ENCODE measurements at places on chromosomes 1 and 21.

DNA sequence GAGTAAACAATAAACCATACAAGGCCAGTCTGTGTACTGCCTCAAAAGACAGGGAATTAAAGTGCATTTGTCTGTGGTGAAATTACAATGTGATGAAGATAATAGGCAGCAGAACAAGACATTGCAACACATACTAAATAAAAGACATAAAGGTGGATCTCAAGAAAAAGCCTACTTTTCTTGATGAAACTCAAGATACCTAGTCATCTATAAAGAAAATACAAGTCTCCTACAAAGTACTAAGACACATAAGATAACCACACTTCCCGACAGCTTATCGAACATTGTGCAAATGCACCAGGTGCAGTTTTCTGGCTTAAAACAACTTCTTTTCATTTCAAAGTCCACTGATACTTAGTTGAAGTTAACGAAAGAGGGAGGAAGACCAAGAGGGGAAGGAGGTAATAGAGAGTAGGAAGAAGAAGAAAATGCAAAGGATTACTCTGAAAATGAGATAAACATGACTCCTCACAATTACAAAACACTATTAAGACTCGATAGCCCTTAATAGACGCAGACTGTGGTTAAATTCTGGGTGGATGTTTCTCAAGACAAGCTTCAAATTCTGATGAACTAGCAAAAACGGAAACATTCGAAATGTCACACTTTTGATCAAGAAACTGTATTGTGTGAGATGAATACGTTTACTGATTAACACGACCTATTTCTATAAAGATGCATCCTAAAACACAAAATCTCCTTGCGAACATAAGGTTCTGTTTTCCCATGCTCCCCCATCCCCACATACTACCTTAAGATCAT lies 2.0 kb downstream of the HNRNPR start:
- no peak for DNase-seq

GRCh38 chr1:38586993-38587646 lies 272.5 kb downstream of the RRAGC start:
- DNase-seq: no peak

GRCh38 chr1:46617108-46617800 lies 643 bp upstream of the MOB3C start:
- no peak for DNase-seq

GRCh38 chr1:44419901-44420300 lies 14.8 kb downstream of the RNF220 start:
- DNase-seq: no peak

DNA sequence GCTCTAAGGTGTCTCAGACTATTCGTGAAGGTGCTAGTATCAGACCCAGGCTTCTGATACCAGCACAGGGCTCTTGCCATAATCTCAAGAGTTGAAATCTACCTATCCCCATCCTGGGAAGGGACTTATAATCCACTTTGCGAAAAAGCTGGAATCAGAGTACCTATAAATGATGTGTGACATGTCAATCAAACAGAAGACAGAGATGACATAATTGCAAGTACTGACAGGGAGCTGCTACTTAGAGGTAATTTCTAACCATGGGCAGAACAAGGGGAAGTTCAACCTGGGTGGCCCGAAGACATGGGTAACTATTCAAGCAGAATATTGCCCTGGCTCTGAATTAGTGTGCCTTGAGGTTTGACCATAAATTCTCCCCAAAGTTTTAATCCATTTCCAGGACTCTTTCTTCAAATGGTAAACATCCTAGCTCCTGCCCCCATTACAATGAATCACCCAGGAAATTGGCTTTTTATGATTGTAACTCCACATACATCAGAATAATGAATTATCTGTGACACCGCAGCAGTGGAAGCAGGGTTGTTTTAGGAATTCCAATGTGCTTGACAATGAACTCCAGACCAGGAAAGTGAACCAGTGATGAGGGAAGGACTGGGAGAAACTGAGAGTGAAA lies 37.2 kb downstream of the KANK4 start:
- DNase-seq: no peak

DNA sequence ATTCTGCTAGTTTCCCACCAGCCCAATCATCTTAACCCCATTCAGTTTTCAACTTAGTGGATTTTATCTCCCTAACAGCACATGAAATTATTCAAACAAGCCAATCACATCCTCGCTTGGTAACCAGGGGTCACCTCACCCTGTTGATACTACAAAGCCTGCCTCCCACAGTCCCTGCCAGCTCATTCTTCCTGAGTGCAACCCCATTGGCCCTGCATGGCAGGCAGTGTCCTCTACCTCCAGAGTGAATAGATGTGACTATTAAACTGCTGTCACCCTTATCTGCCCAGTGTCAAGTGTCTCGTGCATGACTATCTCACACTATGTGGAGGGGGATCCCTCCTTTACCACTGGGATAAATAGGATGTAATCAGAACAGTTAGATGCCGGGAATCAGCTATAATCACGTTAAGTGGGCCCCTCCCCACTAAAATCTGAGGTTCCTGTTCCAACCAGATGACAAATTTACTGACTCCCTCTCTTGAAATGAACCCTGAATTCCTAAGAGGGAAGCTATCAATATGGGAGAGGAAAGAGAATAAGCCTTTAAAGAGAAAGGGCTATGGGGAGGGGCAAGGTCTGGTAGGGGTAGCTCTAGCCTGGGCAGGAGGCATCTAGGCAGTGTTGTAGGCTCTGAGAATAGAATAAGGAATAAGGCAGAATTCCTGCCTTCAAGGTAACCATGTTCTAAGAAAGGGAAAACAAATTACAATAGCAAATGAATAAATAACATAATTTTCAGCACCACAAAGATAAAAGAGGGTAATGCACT lies 155.9 kb downstream of the SLC30A10 start:
- no peak for DNase-seq

- no peak for DNase-seq
These were observed 28.4 kb downstream of the TNNT2 start for GRCh38 chr1:201349092-201349491.

DNA sequence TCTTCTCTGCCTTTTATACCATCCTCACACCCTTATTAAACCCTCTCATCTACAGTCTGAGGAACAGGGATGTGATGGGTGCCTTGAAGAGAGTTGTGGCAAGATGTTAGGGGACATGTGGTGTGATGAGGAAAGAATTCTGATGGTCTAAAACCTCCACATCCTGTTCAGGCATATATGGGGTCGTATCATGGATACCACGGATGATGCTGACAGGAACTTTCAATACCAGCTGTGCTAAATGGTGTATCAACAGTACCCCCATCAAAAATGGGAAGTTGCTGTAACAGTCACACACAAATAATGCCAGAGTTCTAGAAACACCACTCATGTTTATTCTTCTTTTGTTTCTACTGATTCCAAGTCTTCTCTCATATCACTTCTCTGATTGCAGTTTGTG lies 12.9 kb downstream of the OR2T6 start:
- no peak for DNase-seq

DNA sequence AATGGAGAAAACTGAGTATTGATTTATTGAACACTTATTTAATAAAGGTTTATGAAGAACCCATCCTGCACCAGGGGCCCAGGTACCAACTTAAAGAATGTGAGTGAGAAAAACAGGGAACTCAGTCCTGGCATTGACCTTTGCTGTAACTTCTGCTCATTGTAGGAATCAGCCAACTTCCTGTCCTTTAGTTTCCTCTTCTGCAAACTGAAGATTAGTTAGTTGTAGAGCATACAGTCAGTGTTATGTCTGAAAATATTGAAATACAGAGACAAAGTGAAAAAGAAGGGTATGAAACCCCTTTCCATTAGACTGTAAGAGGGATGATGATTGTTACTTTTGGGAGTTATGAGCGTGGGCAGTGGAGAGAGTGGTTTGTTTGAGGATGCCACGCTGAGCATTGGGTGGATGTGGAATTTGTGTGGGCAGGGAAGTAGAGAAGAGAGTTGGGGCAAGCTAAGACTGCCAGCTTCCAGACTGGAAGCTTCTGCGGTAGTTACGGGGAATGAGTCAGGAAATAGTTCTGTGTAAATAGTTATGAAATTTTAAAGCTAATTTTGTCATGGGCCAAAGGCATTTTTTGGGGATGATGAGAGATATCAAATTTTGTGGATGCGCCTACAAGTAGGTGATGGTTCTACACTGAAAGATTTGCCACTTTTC lies 89.2 kb downstream of the GPR88 start:
- DNase-seq: no peak

DNA sequence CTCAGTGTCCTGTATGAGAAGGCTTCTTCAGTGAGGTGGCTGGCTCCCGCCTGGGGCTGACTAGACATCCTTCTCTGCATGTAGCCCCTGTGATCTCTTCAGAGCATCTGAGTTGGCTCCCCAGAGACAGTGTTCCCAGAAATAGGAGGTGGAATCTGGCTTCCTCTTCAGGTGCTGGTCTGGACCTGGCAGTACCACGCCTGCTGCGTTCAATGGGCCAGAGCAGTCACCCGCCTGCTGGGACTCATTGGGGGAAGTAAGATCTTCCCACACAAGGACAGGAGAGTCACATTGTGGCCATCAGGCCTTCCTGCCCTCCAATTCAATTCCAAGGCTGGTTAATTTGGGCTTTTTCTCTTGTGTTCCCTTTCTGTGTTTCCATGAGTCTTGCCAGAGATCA lies 51.0 kb downstream of the ADARB1 start:
- DNase-seq: no peak

- DNase-seq: no peak
These were observed 54.5 kb upstream of the TIAM1 start for GRCh38 chr21:31398574-31398973.

- DNase-seq: no peak
These were observed 126.2 kb downstream of the PRRX1 start for GRCh38 chr1:170790175-170790574.

DNA sequence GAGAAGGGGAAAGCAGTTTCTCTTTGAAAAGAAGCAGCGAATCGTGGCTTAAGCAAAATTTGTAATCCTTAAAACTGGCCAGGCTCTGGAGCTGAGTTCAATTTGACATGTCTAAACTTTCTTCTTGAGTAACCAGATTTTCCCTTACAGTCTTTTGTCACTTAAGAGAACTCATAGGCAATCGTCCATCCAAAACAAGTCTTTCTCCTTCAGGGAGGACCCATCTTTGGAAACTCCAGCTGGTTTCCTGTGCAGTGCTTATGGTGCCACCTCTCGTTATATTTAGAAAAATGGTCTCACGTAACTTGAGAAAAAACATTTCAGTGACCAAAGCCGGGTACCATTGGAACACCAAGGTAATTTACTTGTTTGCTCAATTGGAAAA lies 1.8 kb upstream of the PTTG1IP start:
- DNase-seq: no peak

- DNase-seq: no peak
These were observed 470.8 kb downstream of the LMO4 start for GRCh38 chr1:87799451-87799850.

DNA sequence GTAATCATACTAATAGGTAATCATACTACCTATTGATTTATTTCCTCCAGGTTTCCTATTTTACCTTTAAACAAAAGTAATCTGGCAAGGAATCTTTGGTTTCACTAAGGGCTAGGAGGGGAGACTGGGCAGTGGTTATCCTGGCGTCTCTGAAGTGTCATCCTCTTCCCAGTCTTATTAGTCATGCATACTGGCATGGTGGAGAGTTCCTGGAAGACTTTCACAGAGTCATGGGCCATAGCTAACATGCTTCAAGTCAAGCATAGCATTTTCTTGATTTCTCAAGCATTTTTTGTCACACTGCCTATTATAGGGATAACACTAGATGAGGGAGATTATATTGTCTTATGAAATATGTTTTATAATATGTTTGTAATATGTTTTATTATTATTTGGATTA lies 64.0 kb upstream of the ASB17 start:
- DNase-seq: no peak

DNA sequence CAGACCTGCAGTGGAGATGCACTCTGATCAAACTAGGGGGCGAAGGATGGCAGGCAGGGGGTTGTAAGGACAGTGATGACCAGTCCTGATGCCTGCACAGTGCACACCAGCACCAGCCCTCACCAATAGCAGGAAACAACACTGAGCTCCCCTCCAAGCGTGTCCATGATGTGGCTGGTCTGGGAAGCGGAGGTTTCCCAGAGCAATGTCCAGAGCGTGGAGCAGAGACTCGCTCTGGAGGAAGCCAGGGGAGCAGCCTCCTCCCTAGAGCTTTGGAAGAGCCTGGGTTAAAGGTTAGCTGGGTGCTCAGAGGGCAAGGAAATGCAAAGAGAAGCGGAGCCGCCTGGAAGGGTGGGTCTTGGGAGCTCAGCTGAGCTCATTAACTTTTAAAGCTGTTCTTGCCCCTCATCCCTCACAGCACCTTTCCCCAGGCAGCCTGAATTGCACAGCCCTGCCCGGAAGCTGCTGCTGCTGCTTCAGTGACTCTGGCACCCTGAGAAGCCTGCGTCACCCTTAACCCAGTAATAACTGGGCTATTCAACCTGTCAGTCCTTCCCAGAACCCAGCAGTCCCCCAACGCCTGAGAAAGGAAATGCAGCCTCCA lies 162.2 kb upstream of the RAB4A start:
- DNase-seq: no peak

- no peak for DNase-seq
These were observed 3.5 kb upstream of the AADACL4 start for GRCh38 chr1:12640237-12640957.

DNA sequence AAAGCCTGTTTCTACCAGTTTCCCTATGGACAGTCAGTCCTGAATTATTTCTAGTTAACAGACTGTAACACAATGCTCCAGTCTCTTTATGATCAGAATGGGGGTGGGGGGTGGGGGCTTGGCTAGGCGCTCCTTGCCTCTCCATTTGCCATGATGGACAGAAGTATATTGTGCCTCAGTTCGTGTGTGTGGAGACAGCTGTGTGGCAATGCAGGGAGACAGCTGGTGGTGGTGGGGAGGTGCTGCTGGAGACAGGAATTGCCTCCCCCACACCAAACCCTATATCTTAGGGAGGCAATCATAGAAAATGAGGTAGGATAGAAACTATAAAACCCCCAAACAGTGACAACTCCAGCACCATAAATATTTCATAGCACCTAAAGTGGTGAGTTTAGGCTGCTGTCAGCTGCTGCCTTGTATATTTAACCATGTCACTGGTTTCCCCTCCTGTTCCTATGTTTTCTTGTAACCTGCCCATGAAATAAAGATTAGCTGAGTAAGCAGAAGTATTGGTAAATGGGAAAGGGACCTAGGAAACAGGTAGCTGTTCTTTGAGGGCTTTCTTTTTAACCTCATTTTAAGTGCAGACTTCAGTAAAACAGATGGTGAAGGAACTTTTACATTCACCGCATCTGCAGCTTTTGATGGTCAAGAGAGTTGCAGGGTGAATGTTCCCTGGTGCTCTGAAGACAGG lies 3.4 kb downstream of the PLXNA2 start:
- no peak for DNase-seq

Data from cerebellar nuclear complex (tissue), 1 donor.